ENCODE measurements at places on chromosomes 2 and 18. TPM values are rescaled to one million over a fixed set of nuclear protein-coding genes. Genes with fewer than 3 reads are reported as not detected.

DNA sequence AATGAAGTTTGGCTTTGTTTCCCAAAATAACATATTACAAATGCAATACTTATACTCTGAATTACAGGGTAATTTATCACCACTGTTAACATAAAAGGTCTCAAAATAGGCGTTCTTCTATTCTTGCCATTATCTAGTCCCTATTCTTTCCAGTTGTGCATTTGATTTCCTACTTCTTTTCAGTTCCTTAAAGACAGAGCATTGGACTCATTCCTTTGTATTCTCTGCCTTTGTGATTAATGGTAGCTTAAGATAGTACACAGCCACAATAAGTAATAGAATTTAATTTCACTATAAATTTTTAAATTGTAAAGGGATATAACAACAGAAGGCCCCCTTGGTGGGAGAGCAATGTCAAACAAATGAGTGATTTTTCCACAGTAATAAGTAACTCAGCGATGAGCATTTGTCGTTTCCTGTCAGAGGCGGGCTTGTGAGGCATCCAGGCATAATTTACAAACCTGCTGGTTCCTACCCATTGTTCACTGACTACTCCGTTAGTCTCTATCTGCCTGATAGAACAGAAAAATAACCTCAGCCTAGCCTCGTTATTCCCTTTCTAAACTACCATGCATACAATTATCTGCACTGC is 456.6 kb upstream of the REG3G start:
- H3K36me3 ChIP-seq: no peaks in the 10 kb centered on the region
- DNase-seq: no peak
- no peak overlapping the region for H3K27ac ChIP-seq
- no peak overlapping the region for H3K4me3 ChIP-seq

- H3K4me3 ChIP-seq: no peak overlapping the region
- no peaks in the 10 kb centered on the region for H3K4me1 ChIP-seq
- no peak overlapping the region for H3K27ac ChIP-seq
- no peaks in the 10 kb centered on the region for H3K27me3 ChIP-seq
- no peak for DNase-seq
Observed at GRCh38 chr18:5918205-5918858, 23.0 kb upstream of the TMEM200C start.

- H3K4me3 ChIP-seq: no peak overlapping the region
- H3K27ac ChIP-seq: no peak overlapping the region
- DNase-seq: no peak
- no peaks in the 10 kb centered on the region for H3K36me3 ChIP-seq
- H3K4me1 ChIP-seq: no peaks in the 10 kb centered on the region
Observed at GRCh38 chr2:133711201-133711600, 142.9 kb upstream of the NCKAP5 start.

GRCh38 chr2:132522901-132523300 is 106.3 kb downstream of the GPR39 start:
- H3K4me3 ChIP-seq: no peak overlapping the region
- H3K27ac ChIP-seq: no peak overlapping the region
- H3K27me3 ChIP-seq: no peaks in the 10 kb centered on the region
- no peaks in the 10 kb centered on the region for H3K36me3 ChIP-seq
- DNase-seq: no peak

- DNase-seq: no peak
- no peaks in the 10 kb centered on the region for H3K4me1 ChIP-seq
- H3K4me3 ChIP-seq: no peak overlapping the region
- H3K36me3 ChIP-seq: no peaks in the 10 kb centered on the region
- no peak overlapping the region for H3K27ac ChIP-seq
- H3K27me3 ChIP-seq: no peaks in the 10 kb centered on the region
Observed at GRCh38 chr2:1187189-1187588, 226.1 kb upstream of the TPO start.

Gene IHH
- total RNA-seq: not detected

Data from natural killer cell (primary cell).